ENCODE measurements at places on chromosomes 6 and 20. TPM values are rescaled to one million over a fixed set of nuclear protein-coding genes. Genes with fewer than 3 reads are reported as not detected.

DNA sequence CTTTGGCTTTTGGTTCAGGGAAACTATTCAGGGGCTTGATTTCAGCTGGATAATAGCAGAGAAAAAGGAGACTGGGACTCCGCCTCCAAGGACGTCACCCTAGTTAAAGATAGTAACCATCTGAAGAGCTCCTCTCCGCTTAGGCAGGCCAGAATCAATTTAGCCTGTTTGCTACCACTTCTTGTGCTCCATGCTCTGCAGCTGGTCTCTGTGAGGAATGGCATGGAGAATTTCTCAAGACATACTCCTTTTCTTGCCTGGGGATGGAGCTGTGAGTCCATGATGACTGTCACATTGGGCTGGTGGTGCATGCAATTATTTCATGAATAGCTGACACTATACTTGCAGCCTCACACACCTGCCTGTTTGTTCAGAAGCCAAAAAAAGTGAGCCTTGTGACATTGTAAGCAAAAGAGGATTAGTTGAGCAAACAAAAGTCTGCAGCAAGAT, 61.4 kb downstream of the TXLNB start:
- no peak overlapping the region for H3K27ac ChIP-seq
- no peak overlapping the region for H3K4me3 ChIP-seq
- DNase-seq: peak; percentile 17
- H3K4me1 ChIP-seq: no peaks in the 10 kb centered on the region
- no peaks in the 10 kb centered on the region for H3K36me3 ChIP-seq

GRCh38 chr6:27495386-27496135, 22.7 kb upstream of the ZNF184 start:
- no peak overlapping the region for H3K27ac ChIP-seq
- no peak for DNase-seq
- peaks cover 7% of the 10 kb centered on the region for H3K4me1 ChIP-seq
- H3K27me3 ChIP-seq: peaks cover 35% of the 10 kb centered on the region

DNA sequence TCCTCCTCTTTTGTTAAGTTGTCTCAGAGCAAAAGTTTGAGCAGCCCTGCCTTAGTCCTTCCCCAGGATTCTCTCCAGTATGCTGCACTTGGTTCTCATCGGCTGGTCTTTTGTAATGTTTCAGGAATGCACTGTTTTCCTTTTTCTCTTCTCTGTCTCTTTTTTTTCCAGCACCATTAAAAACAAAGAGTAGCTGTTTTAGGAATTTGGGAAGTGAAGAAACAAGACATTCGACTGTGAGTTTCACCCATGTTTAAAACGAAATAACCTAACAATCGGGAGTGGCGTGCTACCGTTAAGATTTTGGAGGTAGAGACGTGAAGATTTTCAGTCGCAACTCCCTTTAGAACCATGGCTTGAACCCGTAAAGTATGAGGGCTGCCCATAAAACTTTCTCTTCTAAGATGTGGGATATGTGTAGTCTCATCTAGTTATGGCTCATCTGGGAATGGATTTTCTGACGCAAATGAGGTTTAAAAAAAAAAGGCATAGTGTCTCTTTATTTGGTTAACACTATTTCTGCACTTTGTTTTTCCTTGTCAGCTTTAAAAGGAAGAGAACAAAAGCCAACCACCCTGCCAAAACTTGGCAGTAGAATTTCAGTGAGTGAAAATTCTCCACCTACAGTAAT, 35.9 kb upstream of the RAB23 start:
- no peak overlapping the region for H3K27ac ChIP-seq
- H3K36me3 ChIP-seq: no peaks in the 10 kb centered on the region
- no peak for DNase-seq
- no peak overlapping the region for H3K4me3 ChIP-seq

The JPH2 gene
- total RNA-seq: not detected

DNA sequence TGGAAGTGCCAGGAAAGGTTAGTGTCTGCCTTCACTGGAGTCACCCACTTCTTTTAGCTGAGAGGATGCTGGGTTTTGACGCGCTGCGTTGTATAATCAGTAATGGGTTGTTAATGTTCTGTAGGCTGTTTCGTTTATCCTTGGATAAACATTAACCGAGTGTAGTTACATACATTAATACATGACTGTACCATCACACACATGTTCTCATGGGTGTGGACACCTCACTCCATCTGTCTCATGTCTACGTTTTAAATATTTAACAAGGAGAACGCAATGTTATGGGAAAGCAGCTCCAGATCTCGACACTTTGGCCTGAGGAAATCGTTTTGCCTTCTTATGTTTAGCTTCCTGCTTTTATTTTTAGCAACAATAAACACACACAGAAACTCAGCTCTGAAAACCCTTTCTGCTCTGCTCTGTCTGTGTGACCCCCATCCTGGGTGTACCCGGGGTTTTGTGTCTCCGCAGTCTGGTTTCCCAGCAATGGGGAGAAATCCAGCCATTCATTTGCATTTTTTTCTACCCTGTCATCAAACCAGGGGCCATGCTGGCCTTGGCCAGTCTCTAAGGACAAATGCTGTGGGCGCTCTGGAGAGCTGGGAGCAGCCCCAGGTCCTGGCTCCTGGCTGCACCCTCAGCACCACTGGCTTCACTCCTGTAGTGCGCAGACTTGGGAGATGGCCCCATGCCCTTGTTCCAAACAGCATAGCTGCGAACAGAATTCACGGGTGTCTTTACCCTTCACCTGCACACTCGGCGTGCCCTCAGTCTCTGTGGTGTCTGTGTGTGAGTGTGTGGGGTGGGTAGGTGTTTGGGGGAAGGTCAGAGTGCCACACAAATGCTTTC, 110.8 kb downstream of the ERMARD start:
- H3K36me3 ChIP-seq: no peaks in the 10 kb centered on the region
- no peak overlapping the region for H3K27ac ChIP-seq
- peaks cover 9% of the 10 kb centered on the region for H3K4me1 ChIP-seq
- H3K4me3 ChIP-seq: no peak overlapping the region
- no peaks in the 10 kb centered on the region for H3K27me3 ChIP-seq

GRCh38 chr20:7950387-7950786, 10.1 kb upstream of the HAO1 start:
- no peaks in the 10 kb centered on the region for H3K36me3 ChIP-seq
- H3K4me1 ChIP-seq: no peaks in the 10 kb centered on the region
- no peak overlapping the region for H3K27ac ChIP-seq
- DNase-seq: no peak
- H3K27me3 ChIP-seq: no peaks in the 10 kb centered on the region
- H3K4me3 ChIP-seq: no peak overlapping the region

- no peak overlapping the region for H3K4me3 ChIP-seq
- H3K27me3 ChIP-seq: no peaks in the 10 kb centered on the region
- peaks cover 5% of the 10 kb centered on the region for H3K4me1 ChIP-seq
Measured at GRCh38 chr6:52352239-52353018, 9.5 kb upstream of the PAQR8 start.

GRCh38 chr6:73064266-73064665, 161.0 kb downstream of the KHDC1L start:
- no peaks in the 10 kb centered on the region for H3K4me1 ChIP-seq
- no peaks in the 10 kb centered on the region for H3K27me3 ChIP-seq
- no peak overlapping the region for H3K27ac ChIP-seq
- H3K4me3 ChIP-seq: no peak overlapping the region

GRCh38 chr6:112040956-112041355, 12.9 kb upstream of the CCN6 start:
- no peak for DNase-seq
- no peak overlapping the region for H3K4me3 ChIP-seq
- H3K27me3 ChIP-seq: no peaks in the 10 kb centered on the region
- no peaks in the 10 kb centered on the region for H3K36me3 ChIP-seq
- H3K27ac ChIP-seq: no peak overlapping the region

The RIMS4 gene
- not detected for total RNA-seq

DNA sequence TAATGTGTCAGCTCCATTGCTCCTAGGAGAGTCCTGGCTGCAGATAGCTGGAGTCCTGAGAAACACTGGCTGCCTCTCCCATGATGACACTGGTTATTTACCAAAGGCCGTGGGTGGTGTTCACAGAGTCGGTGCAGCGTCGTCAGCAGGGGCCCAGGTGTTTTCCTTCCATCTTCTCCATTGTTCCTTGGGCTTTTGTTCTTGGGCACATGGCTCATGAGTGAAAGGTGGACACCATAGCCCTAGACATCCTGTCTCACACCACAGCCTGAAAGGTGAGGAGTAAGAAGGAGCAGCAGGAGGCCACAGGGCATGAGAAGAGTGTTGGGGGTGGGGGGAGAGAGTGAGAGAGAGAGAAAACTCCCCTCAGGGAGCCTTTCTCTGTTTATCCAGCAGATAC, 9.1 kb downstream of the CST5 start:
- no peaks in the 10 kb centered on the region for H3K4me1 ChIP-seq
- no peaks in the 10 kb centered on the region for H3K36me3 ChIP-seq
- no peak overlapping the region for H3K27ac ChIP-seq
- DNase-seq: no peak

The L3MBTL1 gene
- 22.5 TPM for total RNA-seq

DNA sequence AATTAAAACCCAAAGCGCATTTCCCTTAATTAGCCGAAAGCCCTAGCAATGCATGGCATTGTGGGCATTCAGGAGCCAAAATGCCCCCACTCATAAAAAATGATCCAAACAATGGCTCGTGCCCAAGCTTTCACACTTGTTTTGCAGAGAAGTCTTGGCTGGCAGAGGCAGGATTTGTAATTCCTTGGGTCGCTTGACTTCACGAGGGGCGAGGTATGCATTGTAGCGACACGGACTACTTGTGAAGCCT, 613 bp upstream of the SASH1 start:
- no peaks in the 10 kb centered on the region for H3K36me3 ChIP-seq
- H3K27me3 ChIP-seq: no peaks in the 10 kb centered on the region
- peak overlapping the region; percentile 0 for H3K27ac ChIP-seq
- no peak overlapping the region for H3K4me3 ChIP-seq
- no peak for DNase-seq

DNA sequence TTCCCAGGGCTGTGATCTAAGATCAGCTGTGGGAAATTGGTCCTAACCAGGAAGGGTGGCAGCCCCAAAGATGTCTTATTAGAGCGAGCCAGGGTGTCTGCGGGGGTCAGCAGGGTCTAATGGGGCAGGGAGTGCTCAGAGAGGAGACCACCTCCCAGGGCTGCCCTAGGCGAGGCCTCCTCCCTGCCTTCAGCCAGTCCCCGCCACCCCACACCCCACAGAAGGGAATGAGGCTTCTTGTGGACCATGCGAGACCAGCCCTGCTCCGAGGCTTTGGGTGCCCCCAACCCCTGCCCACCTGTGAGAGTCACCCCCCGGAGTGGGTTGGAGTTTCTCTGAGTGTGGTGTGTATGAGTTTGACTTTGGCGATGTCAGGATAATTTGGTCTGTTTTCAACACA, 37.8 kb downstream of the SYNJ2 start:
- H3K27ac ChIP-seq: no peak overlapping the region
- no peak overlapping the region for H3K4me3 ChIP-seq
- H3K27me3 ChIP-seq: no peaks in the 10 kb centered on the region
- DNase-seq: no peak
- H3K4me1 ChIP-seq: peaks cover 12% of the 10 kb centered on the region

DNA sequence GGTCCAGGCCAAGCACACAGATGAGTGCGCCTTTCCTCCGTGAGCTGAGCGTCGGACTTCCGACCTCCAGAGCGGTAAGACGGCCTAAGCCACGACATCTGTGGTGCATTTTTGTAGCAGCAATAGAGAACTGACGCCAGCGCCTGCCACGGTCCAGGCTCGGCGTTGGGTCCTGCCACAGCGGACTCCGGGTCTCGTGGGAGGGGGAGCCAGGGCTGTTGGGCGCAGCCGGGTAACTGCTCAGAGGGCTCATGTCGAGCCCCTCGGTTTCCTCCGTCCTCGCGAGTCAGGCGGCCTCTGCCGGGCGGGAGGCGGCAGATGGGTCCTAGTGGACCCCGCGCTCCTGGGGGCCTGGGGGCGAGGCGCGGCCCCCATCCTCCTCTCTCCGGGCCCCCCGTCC, 216.1 kb downstream of the QKI start:
- H3K27ac ChIP-seq: no peak overlapping the region
- H3K36me3 ChIP-seq: no peaks in the 10 kb centered on the region
- H3K27me3 ChIP-seq: no peaks in the 10 kb centered on the region
- DNase-seq: no peak
- H3K4me3 ChIP-seq: no peak overlapping the region

DNA sequence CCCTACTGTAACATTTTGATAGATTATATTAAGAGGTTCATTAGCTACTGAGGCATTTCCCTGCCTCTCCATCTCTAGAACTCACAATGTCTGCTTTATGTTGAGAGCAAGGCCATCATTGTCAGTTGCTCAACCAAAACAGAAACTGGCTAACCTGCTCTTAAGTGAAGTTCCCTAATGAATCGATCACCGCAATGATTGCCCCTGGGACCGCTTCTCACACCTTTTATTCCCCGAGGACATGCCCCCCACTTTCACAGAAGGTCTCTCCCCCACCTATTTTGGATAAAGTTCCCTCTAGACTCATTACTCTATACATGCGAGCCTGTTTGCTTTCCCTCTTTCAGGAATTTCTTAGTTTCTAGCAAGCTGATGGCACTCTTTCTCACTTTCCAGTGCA, 108.8 kb downstream of the FAM217A start:
- no peaks in the 10 kb centered on the region for H3K27me3 ChIP-seq
- no peaks in the 10 kb centered on the region for H3K4me1 ChIP-seq
- no peaks in the 10 kb centered on the region for H3K36me3 ChIP-seq
- H3K4me3 ChIP-seq: no peak overlapping the region
- no peak overlapping the region for H3K27ac ChIP-seq
- DNase-seq: no peak

The HSPA12B gene
- not detected for total RNA-seq

The HLA-DRB5 gene
- total RNA-seq: 1.9 TPM

DNA sequence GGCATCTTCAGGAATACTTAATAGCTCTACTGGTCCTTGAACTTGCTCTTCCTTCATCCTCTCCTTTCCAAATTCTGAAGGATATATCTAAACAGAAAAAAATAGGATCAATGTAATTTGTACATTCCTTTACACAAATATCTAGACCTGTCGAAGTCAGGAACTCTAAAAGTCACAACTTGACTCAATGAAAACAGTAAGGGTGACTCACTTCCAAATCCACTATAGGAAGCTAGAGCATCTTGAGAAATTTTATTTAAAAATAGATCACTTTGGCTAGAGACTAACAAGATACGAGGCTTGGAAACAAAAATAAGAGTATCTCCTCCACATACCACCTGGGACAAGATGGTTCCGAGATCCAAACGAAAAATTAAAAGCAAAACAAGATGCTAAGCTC, 12.2 kb downstream of the ESF1 start:
- no peak overlapping the region for H3K4me3 ChIP-seq
- H3K4me1 ChIP-seq: peaks cover 5% of the 10 kb centered on the region
- no peak overlapping the region for H3K27ac ChIP-seq
- H3K27me3 ChIP-seq: no peaks in the 10 kb centered on the region
- no peak for DNase-seq

- no peaks in the 10 kb centered on the region for H3K4me1 ChIP-seq
- H3K27me3 ChIP-seq: peaks cover 3% of the 10 kb centered on the region
- no peaks in the 10 kb centered on the region for H3K36me3 ChIP-seq
- H3K4me3 ChIP-seq: no peak overlapping the region
- no peak overlapping the region for H3K27ac ChIP-seq
Measured at GRCh38 chr6:159467473-159468041, 225.5 kb downstream of the SOD2 start.

DNA sequence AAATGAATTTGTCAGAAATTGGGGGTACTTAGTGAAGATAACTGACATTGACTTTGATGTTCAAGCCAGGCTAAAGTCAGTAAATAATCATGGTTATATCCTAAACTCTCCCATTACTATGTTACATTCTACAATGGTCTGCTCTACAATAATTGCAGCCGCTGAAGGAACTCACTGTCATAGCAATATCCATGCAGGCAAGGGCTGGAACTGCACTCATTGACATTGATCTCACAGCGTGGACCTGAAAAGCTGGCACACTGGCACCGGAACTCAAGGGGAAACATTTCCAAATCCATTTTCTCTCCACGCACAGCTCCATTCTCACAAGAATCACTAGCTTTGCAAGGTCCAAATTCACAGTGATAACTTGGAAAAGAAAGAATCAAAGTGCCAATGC, 702.7 kb downstream of the EYS start:
- H3K4me1 ChIP-seq: no peaks in the 10 kb centered on the region
- H3K27me3 ChIP-seq: no peaks in the 10 kb centered on the region
- no peak overlapping the region for H3K27ac ChIP-seq
- no peak for DNase-seq
